ENCODE measurements at places on chromosomes 12 and 14. TPM values are rescaled to one million over a fixed set of nuclear protein-coding genes. Genes with fewer than 3 reads are reported as not detected.

The MYH6 gene
- total RNA-seq, result not detected

GRCh38 chr12:73892201-73892600 lies 645.4 kb upstream of the ATXN7L3B start:
- DNase-seq, result peak; percentile 39

The SRGAP1 gene
- total RNA-seq, result 28.9 TPM

GRCh38 chr12:115920395-115921183 lies 356.9 kb downstream of the MED13L start:
- no peak for DNase-seq

DNA sequence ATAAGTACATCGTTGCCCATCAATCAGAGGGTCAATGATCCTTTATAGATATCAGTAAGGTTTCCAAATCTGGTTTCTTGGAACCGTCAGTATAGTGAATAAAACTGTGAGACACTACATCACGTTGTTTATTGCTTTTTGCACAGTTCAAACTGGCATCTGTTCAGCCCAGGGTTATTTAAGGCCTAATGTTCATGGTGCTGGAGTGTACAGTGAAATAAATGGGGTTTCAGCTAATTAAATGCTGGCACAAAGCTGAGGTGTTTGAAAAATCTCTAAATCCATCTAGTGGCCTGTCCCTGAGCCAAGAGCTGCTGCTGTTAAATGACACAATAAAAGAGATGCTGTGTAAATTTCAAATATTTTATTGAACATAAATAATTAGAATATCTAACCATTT lies 69.9 kb downstream of the RPS29 start:
- DNase-seq, result no peak

The RALGAPA1 gene
- total RNA-seq, result 44.4 TPM

DNA sequence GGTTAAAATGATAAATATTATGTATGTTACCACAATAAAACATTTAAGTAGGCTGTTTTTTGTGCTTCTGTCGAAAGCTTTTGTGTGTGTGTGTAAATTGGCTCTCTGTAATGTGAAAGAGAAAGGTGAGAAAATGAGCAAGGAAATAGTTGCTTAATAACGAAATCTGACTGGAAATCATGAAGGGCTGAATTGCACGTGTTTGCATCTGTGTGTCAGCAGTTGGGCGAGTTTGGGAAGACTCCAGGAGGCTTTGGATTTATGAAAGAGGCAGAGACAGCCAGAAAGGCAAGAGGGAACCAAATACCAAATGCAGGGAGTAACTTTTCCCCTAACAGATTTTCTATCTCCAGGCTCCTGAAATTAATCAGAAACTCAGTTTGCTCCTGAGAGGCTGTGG lies 47.2 kb upstream of the PLEKHG3 start:
- no peak for DNase-seq

- DNase-seq, result no peak
Observed at GRCh38 chr12:100737168-100737567, 57.4 kb upstream of the ANO4 start.

The PPP2R5C gene
- total RNA-seq, result 59.9 TPM

The SDR9C7 gene
- total RNA-seq, result not detected

GRCh38 chr12:109131154-109132050 lies 15.0 kb downstream of the ACACB start:
- no peak for DNase-seq

The KLHL33 gene
- total RNA-seq, result 0.08 TPM

The KCNK10 gene
- 0.14 TPM for total RNA-seq

DNA sequence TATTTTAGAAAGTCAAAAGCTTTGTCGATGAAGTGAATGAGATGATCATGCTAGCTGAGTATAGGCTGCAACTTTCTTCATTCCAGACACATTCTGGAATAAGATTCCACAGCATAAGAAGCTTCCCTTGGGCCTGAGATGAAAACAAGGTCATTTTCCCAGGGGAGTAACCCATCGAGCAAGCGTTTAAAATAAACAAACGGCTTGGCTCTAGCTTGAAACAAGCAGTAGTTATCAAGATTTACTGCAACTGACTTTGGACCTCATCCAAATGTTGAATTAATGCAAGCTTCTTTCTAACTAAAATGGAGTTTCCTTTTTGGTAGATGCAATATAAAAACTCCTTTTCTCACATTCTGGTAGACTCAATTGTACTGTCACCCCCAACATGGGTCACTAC lies 23.0 kb downstream of the KCNJ8 start:
- no peak for DNase-seq

DNA sequence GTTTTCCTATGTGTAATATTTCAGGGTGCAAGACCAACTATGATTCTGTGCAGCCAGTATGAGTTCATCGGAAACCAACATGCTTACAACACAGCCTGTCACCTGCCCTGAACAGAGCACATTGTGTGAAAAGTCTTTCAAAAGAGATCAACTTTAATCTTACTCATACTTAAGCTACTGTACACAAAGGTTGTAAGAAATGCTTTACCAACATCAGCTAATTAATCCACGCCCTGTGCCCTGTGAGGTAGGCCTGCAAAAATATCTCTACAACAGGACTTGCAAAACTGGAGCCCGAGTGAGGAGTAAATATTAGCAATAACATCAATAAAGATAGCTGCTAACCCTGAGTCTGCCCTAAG lies 15.1 kb downstream of the APPL2 start:
- no peak for DNase-seq

- no peak for DNase-seq
Observed at GRCh38 chr14:89688507-89689211, 265.9 kb downstream of the EFCAB11 start.

GRCh38 chr14:85482552-85482951 lies 47.4 kb upstream of the FLRT2 start:
- no peak for DNase-seq

- DNase-seq, result no peak
Observed at GRCh38 chr12:62472472-62472871, 5.8 kb downstream of the MON2 start.

DNA sequence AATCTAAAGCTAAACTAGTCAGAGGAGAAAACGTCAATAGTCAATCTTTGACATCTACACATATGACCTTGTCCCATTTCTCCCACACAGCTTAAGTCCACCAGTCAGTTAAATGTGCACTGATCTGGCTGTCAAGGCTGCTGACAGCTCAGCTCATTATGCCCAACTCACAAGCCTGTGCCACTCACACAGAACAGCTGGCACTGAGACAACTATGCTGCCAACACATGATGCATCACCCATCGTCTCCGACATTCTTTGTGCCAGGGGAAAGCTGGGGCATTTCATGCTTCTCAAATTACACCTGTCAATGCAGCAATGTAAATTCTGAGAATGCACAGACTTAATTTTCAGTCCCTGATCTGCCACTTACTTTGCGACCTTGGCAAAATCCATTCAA lies 25.3 kb downstream of the GNS start:
- peak; percentile 75 for DNase-seq

DNA sequence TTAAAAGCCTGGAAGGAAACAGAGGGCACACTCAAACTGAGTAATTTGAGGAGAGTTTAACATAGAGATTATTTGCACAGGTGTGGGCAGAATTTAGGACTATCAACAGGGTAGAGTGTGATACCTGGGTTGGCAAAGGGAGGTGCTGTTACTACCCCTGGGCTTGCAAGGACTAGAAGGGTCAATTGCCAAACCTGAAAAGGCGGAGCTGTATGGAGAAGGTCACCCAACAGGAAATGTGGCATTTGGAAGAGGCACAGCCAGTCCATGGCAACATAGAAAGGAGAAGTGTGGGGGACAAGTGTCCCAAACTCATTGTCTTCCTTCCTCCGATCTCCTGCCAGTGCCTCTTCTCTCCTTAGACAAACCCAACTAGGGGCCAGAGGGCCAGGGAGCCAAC lies 21.6 kb upstream of the MED13L start:
- no peak for DNase-seq

The SPIC gene
- total RNA-seq, result not detected

The ZCCHC8 gene
- total RNA-seq, result 25.3 TPM

DNA sequence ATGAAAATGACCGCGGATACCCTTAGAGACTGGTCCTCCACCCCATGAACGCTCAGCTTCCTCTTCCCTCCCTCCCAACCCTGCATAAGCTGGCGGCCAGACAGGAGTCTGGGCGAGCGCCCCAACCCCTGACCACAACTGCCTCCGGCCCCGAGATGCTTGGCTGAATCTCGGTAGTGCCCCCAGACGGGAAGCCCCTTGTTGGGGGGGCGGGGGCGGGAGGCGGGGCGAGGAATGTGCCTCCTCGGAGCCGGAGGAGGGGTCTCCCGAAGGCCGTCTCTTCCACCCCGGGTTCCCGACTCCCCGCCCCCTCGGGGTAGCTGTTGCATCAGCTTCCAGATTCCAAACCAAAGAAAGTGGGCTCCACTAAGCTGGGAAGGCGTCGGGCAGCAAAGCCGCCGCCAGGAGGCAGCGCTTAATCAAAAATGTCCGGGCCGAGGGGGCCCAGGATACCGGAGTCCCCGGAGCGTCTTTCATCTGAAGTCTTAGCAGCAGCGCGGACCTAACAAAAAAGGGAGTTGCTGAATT lies 7.1 kb upstream of the MRPL52 start:
- DNase-seq, result no peak

The OTX2 gene
- not detected for total RNA-seq

GRCh38 chr14:71621276-71621675 lies 311.0 kb upstream of the RGS6 start:
- DNase-seq, result no peak

DNA sequence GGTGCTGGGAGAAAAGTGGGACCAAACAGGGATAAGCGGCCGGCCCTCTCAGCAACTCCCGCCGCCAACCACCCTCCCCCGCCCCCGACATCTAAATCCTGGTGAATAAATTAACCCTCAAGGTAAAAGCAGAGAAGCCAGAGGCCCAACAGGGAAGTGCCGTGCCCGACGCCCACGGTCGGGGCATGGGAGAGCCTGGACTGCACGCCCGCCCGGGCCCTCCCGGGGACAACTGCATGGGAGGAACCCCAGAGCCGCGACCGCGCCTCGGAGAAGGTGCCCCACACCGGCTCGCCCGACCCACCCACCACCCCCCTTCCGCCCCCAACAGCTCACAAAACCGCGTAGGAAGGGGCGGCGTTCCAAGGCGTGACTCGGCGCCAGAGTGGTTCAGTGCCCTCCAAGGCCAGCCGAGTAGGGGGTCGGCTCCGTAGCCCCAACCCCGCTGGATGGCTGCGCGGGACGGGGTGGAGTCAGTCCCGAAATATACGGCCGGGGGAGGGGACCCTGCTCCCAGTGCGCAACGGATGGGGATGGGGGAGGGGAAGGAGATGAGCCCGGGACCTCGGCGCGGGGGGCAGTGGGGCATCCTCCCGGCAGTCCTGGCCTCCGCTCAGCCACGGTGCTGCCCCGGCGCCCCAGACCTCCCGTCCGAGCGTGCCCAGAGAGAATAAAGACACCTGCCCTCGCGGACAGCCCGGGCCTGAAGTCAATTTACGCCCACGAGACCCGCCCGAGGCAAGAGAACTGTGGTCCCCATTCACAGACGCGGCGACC lies 732 bp downstream of the SLC25A29 start:
- DNase-seq, result no peak

DNA sequence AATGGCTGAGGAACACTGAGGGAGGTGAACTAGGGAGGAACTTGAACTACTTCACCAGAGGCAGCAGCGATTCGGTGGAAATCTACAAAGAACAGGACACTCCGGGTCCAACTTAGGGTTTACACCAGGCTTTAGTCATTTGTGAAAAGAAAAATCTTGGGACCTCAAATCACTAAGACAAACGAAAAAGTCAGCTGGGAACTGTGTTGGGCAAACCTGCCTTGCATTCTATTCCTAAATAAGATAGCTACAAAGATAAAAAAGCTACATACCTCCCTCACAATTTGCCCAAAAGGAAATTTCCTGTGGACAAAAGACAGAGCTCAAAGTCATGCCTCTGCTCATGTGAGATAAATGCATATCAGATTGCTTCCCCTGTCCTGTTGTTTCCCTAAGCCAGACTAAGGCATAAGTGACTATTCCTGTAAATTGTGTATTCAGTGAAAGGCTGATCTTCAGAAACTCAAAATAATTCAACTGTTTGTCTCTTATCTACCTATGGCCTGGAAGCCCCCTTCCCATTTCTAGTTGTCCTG lies 106.6 kb downstream of the APAF1 start:
- no peak for DNase-seq

GRCh38 chr14:93683226-93683625 lies 105.1 kb downstream of the PRIMA1 start:
- DNase-seq, result no peak

The LALBA gene
- not detected for total RNA-seq

The ANG gene
- 0.14 TPM for total RNA-seq

DNA sequence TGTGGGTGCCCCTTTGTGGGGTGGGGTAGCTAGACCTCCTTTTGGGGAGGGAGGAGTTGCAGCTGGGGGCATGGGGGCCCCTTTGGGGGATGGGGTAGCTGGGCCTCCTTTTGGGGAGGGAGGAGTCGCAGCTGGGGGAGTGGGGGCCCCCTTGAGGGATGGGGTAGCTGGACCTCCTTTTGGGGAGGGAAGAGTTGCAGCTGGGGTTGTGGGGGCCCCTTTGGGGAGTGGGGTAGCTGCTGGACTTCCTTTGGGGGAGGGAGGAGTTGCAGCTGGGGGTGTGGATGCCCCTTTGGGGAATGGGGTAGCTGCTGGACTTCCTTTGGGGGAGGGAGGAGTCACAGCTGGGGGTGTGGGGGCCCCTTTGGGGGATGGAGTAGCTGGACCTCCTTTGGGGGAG lies 7.0 kb downstream of the NACA start:
- no peak for DNase-seq

The BIN2 gene
- not detected for total RNA-seq

GRCh38 chr12:71938728-71939385 lies at the start of gene TPH2:
TSS of gene TPH2 (plus strand) at chr12:71938845. CDS start at chr12:71938987, 142 bp downstream.
- peak; percentile 9 for DNase-seq

- DNase-seq, result no peak
Observed at GRCh38 chr14:72776701-72777261, 117.1 kb downstream of the DPF3 start.

The CMAS gene
- total RNA-seq, result 30.2 TPM

The AREL1 gene
- total RNA-seq, result 40.2 TPM

- no peak for DNase-seq
Observed at GRCh38 chr14:94157197-94157596, 16.9 kb upstream of the PPP4R4 start.

DNA sequence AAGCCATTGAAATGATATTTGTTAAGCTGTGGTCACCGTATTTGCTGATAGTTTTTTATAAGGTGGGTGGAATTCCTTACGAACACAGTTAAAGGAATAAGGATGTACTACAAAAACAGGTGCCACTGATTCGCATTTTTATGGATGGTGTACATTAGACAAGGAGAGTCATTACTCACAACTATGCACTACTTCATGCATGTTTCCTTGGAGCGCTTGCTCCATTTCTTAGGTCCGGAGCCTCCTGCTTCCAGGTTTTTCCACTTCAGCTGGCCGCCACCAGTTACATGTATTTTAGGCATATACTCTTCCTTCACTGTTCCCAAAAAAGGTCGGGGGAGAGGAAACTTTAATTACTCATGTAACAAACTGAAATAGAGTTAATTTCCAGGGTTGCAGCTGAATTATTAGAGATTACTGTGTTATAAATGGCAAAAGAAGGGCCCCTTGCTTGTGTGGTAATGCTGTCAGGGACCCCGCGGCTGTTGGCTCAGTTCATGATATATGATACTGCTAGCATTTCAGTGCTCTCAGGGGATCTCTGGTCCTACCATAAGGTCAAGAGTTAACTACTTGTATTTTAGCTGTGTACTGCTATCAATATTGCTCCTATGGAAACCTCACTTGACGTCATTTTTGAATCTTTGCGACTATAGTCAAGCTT lies 454.7 kb downstream of the NPAS3 start:
- DNase-seq, result no peak
